ENCODE measurements at places on chromosomes 5 and 9.

DNA sequence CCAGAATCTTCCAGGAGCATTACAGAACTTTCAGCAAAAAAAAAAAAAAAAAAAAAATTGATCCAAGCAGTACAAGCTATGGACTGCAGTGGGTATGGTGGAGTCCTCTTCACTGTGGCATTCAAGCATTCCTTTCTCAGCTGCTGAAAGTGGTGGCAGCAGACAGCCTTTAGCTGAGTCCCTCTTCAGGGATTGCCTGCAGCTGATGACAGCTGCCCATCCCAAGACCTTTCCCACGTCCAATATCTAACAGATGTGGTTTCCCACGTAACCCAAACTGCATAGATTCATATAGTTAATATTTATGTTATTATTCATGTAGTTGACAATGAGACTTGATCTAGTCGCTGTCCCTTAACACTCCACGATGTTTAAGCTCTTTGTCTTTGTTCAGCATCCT lies 475.9 kb downstream of the TLE1 start:
- no peak for DNase-seq

- DNase-seq, result peak; percentile 62
Measured at GRCh38 chr5:134451936-134452505, 40.3 kb upstream of the CDKN2AIPNL start.

DNA sequence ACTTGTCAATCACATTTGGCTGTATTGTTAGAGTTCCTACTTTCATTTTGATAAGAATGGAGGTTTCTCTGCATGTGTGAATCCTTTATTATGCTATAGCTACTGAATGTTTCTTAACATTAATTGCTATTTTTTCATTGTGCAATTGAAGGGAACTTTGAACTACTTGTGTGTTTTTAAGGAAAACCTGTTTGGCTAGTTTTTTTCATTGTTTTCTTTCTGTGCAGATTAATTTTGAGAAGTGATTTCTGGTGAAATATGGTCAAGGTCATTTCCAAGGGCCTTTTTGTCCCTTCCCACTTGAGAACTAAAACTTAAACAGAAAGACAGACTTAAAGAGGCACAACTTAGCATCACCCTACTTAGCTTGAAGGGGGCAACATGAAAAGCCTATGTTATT lies 1309.2 kb upstream of the WWC1 start:
- no peak for DNase-seq

DNA sequence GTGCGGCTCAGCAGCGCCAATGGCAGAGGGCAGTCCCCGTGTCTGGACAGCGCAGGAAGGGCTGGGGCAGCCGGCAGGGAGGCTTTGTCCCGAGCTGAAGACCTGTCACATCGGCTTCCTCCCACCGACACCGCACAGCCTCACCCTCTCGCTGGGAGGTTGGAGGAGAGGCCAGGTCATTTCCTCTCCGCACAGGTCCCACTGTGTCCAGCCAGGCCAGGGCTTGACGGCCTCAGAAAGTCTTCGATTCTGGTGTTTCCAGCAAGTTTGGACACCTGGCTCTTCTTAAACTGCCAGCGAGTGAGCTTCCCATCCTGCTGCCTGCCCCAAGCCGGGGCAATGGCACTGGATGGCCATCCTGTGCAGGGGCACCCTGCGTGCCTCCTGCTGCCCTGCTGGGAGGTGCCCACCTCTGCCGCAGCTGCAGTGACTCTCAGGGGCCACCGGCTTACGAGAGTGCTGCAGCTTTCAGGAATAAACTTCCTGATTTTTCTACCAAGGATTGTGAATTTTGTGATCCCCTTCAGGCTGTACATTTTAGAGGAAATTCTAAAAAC lies 33.9 kb downstream of the AHRR start:
- no peak for DNase-seq

DNA sequence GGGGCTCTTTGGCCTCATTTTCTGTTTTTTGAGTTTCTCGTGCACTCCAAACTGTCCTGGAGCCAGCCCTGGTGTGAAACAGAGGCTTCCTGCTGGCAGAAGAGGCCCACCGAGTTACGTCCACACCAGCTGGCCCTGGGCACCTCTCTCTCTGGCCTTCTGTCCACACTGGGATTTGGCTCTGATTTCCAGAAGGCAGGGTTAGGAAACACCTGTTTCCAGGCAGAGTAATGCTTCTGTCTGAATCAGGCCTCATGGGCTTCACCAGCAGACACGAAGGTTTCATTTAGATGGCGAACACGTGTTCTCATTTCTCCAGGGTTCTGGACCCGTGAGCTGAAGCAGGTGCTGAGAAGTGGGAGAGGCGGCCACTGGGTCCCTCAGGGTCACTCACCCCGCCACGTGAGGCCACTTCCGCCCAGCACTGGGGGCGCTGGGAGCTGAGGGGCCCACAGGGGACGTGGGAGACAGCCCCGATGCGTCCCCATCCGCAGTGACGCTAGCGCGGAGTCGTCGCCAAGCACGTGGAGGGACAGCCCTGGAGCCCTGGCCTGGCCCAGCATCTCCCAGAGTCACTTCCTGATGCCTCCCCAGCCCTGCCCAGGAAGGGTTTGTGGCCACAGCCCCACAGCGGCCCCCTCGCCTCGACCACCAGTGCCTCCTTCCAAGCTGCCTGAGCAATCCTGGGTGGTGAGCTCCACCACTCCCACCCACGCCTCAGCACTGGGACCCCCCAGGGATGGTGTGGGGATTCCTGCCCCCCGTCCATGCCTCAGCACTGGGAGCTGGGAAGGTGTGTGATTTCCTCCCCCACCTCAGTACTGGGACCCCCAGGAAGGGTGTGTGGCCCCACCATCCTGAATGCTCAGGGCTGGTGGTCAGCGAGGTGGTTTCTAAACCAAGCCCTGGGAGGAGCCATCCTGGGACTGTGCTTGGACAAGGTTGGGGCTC lies 4.9 kb upstream of the LRRC14B start:
- DNase-seq, result no peak

DNA sequence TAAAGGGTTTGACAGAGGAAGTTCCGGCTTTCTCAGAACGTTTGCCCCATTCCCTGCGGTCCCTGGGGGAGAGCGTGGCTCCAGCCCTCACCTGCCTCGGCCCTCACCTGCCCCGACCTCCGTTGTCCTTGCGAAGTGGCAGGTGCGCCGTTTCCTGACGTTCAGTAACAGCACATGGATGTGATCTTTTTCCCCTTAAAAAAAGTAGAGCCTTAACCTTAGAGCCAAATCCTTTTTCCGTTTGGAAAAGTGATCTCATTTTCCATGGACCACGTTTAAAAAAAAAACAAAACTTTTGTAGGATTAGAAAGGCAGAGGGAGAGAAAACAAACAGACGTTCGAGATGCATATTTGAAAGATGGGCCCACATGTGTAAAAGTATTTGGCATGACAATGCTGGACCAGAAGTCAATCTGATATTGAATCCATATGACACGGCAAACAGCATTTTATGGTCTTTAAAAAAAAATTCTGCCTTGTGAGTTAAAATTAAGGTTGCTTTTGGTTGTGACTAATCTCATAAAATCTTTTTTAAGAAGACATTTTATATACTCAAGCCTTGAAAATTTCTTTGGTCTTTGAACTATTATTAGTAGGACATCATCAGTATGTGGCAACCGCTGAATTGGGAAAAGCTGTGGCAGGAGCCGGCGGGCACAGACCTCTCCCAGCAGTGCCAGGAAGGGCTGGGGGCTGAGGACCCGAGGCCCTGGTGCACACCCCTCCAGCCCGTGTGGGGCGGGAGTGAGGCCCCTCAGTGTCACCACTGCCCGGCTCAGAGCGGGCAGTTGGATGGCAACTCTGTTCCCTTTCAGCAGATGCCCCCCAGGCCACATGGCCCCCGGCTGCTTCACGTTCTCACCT lies 42.5 kb upstream of the EXOC3 start:
- no peak for DNase-seq
